ENCODE measurements at places on chromosomes 11 and 22.

DNA sequence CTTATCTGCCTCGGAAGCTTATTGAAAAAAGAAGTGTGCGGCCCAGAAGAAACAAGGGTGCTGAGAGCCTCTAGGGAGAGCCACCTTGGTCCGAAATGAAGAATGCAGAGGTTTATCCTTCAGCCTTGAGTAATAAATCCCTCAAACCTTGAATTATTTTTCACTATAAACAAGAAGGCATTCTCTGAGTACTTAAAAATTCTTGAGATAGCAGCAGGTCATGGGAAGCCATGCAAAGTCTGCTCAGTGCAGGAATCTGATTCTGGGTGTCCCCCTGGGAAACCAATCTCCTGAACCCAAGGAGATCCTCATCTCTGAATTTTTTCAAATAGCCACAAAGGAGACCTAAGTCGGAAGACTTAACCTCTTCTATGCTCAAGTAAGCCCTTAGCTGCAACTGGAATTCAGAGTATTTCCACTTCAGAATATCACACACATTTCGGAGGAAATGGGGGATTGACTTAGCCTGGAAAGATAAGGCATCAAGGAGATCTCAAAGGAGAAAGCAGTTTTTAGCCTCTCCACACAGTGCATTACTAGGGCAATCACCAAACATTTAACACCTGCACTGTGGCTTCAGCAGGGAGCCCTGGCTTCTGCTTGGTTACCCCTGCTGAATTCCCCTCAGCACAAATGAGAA is 365.0 kb downstream of the ETS1 start:
- no peak for DNase-seq

- DNase-seq = no peak
These were observed 4.7 kb downstream of the OR5AP2 start for GRCh38 chr11:56637500-56637899.

DNA sequence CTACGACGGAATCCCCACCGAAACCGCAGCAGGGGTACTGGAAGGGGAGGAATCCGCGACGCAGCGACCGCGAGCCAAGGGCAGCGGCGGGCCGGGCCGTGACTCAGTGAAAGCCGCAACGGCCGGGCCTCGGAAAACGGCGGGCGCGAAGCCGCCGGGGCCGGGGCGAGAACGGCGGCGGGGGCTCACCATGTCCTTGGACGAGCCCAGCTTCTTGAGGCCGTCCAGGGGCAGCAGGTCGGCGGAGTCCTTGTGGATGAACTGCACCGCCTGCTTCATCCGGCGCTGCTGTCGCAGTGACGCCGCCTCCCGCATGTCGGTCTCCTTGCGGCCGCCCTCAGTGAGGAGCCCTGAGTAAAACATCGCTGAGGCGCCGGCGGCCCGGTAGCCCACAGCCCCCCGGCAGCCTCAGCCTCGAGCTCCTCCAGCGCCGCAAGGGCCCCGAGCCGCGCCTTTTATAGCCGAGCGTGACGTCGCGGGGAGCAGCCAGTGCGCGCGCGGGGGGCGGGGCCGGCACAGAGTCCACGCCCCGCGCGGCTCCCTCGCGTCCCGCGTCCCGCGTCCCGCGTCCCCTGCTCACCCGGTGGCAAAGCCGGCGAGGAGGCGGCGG is at the start of gene NRIP3:
Gene NRIP3, minus strand, starts transcription at position 429 of the 610 bp plus-strand sequence. Its CDS starts 66 bp downstream, at position 363.
- no peak for DNase-seq

DNA sequence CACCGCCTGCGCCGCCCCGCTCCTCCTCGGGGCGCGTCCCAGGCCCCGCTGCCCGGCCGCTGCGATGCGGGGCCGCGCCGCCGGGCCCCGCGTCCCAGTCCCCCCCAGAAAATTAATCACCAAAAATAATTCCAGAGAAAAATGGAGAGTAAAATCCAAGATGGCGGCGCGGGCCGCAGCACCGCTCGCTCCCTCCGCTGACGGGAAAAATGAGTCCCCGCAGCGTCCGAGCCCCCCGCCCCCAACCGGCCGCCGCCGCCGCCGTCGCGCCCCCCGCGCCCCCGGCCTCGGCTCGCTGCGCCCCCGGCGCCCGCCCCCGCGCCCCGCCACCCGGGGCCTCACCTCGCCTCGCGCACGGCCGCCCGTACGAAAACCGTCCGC is at the start of gene KMT5B:
Gene KMT5B, minus strand, starts transcription at position 162 of the 381 bp plus-strand sequence. CDS start 23,220 bp downstream, outside the sequence.
- DNase-seq = no peak

- DNase-seq = no peak
These were observed 65.4 kb downstream of the OTOG start for GRCh38 chr11:17612221-17613188.

DNA sequence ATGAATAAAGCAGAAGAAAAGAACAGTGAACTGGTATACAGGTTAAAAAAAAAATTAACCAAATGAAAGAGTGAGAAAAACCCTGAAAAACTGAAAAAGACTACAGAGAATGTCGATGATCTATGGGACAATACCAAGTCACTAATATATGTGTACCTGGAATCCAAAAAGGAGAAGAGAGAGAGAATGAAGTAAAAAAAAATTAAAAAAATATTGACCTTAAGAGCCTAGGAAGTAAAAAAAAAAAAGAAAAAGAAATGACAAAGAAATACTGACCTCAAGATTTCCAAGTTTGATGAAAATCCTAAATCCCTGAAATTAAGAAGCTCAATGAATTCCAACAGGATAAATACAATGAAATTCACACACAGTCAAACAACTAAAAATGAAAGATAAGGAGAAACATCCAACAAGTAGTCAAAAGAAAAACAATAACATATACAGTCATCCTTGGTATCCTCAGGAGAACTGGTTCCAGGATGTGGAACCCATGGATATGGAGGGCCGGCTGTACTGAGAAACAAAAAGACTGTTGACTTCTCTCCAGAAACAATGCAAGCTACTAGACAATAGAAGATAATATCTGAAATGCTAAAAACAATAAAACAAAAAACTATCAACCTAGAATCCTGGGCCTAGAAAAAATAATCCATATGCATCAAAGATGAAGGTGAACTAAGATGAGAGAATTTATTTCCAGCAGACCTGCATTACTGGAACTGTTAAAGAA is 33.5 kb upstream of the SERPIND1 start:
- no peak for DNase-seq

DNA sequence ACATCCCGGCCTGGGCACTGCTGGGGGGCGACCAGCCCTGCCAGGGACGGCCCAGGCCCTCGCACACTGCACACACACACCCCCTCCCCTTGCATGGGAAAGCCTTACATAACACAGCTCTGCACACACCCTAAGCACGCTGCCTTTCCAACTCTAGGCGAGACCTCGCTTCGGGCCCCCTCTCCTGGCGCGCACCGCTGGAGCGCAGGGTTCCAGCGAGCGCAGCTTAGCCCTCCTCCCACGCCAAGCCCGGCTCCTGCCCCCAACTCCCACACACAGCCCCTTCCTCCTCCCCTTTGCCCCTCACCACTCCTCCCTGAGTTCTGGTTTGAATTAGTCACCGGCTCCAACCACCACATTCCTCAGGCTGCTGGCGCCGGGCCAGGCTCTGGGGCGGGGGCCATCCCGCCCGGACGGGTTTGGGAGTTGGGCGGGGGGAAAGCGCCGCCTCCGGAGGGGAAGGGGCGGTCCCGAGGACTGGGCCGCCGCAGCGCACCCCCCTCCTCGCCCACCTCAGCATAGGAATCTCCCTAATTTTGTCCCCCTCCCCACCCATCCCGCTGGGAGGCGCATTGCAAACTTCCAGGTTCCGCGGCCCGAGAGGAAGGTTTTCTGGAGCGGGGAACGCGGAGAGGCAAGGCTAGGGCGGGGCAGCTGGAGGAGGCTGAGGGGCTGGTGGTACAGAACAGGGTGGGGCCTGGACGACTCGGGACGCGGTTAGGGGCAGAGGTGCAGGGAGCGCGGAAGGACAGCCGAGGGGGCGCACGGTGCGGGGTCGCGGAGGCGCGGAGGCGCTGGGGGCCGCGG is 966 bp downstream of the AHNAK start:
- DNase-seq = no peak

GRCh38 chr11:116179401-116179800 is 593.4 kb downstream of the BUD13 start:
- DNase-seq = no peak

GRCh38 chr11:62505440-62506091 is 41.0 kb downstream of the AHNAK start:
- DNase-seq = no peak

- no peak for DNase-seq
These were observed 87.8 kb upstream of the CRYBB3 start for GRCh38 chr22:25111579-25112517.

GRCh38 chr11:112412383-112412782 is 151.7 kb upstream of the PLET1 start:
- DNase-seq = no peak

DNA sequence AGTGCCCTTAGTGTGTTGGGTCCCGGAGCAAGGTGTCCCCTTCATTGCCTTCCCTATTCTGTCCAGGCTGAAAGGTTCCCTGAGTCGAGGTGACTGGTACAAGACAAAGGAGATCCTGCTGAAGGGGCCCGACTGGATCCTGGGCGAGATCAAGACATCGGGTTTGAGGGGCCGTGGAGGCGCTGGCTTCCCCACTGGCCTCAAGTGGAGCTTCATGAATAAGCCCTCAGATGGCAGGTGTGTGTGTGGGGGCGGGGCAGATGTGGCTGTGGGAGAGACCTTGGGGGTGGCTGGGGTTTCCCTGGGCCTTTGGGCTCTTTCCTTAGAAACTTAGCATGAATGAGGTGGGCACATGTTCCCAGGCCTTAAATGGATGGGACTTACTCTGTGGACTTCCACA is 1.8 kb downstream of the NDUFV1 start:
- DNase-seq = no peak

DNA sequence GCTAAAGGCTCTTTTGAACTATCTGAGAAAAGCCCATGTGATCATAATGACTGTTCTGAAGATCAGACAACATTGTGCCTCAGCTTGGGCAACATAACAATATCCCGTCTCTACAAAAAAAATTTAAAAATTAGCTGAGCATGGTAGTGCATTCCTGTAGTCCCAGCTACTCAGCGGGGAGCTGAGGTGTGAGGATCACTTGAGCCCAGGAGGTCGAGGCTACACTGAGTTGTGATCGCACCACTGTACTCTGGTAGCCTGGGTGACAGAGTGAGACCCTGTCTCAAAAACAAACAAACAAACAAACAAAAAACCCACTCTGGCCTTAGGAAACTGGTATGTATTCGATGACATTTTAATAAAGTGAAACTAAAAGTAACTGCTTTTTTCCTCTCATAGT is 1526.8 kb upstream of the TENM4 start:
- DNase-seq = no peak

- no peak for DNase-seq
These were observed 48.3 kb downstream of the MYH9 start for GRCh38 chr22:36339171-36340065.

- no peak for DNase-seq
These were observed 118.5 kb upstream of the ARHGAP20 start for GRCh38 chr11:110830747-110831146.
